ENCODE measurements at places on chromosomes 2 and 18. TPM values are rescaled to one million over a fixed set of nuclear protein-coding genes. Genes with fewer than 3 reads are reported as not detected.

APOB gene
- 0.94 TPM for total RNA-seq

TRIM43B gene
- total RNA-seq: not detected

SLC23A3 gene
- total RNA-seq: 0.63 TPM

CD8B2 gene
- not detected for total RNA-seq

CCDC74B gene
- 5.6 TPM for total RNA-seq

GAREM2 gene
- total RNA-seq: 11.9 TPM

REG3G gene
- total RNA-seq: not detected

SNTG2 gene
- 8.5 TPM for total RNA-seq

TEX44 gene
- total RNA-seq: not detected

ABHD1 gene
- total RNA-seq: 0.31 TPM

MREG gene
- total RNA-seq: 2.8 TPM

SRD5A2 gene
- not detected for total RNA-seq

TRAK2 gene
- total RNA-seq: 51.6 TPM

IMPA2 gene
- 2.8 TPM for total RNA-seq

VAMP8 gene
- 0.94 TPM for total RNA-seq

SCN2A gene
- 174 TPM for total RNA-seq

ERICH2 gene
- not detected for total RNA-seq

TRIB2 gene
- 69.5 TPM for total RNA-seq

OTX1 gene
- total RNA-seq: 4.1 TPM

RRM2 gene
- 11.3 TPM for total RNA-seq

EVX2 gene
- not detected for total RNA-seq

PLB1 gene
- 4.4 TPM for total RNA-seq

DIPK1C gene
- 7.8 TPM for total RNA-seq

TUBB8B gene
- total RNA-seq: not detected

UCN gene
- total RNA-seq: not detected
